Epithelial cell of umbilical artery (primary cell): ENCODE measurements at places on chromosomes 5 and 9. TPM values are rescaled to one million over a fixed set of nuclear protein-coding genes. Genes with fewer than 3 reads are reported as not detected.

The JAKMIP2 gene
- 1.2 TPM in 1 of 2 replicates, not detected in the other for total RNA-seq

The TMEM252 gene
- not detected in 2 replicates for total RNA-seq

The GABRA6 gene
- total RNA-seq: not detected in 2 replicates

The C9orf40 gene
- 4.2 and 9.1 TPM in 2 replicates for total RNA-seq

The NOXA1 gene
- 0.46 and 0.65 TPM in 2 replicates for total RNA-seq

The PRRX2 gene
- under 0.01 TPM in 1 of 2 replicates, not detected in the other for total RNA-seq

The ITK gene
- total RNA-seq: not detected in 2 replicates

The TEX48 gene
- total RNA-seq: not detected in 2 replicates

The DBH gene
- total RNA-seq: not detected in 2 replicates

The ARL14EPL gene
- total RNA-seq: under 0.01 TPM in 1 of 2 replicates, not detected in the other

The AGXT2 gene
- total RNA-seq: not detected in 2 replicates

The LCN2 gene
- total RNA-seq: not detected in 2 replicates

The ECSCR gene
- total RNA-seq: 312 and 378 TPM in 2 replicates

The TAS2R1 gene
- not detected in 2 replicates for total RNA-seq

The BBLN gene
- 22.5 and 40.3 TPM in 2 replicates for total RNA-seq

The TMED9 gene
- total RNA-seq: 215 and 232 TPM in 2 replicates

The FNBP1 gene
- 26.3 and 32.7 TPM in 2 replicates for total RNA-seq

The PLCXD3 gene
- under 0.01 TPM in 1 of 2 replicates, not detected in the other for total RNA-seq

The CDH6 gene
- total RNA-seq: 0.32 and 1.1 TPM in 2 replicates
